ENCODE measurements at places on chromosomes 1 and 21.

GRCh38 chr21:31186916-31187315 lies 148.6 kb upstream of the KRTAP19-8 start:
- no peak for DNase-seq

DNA sequence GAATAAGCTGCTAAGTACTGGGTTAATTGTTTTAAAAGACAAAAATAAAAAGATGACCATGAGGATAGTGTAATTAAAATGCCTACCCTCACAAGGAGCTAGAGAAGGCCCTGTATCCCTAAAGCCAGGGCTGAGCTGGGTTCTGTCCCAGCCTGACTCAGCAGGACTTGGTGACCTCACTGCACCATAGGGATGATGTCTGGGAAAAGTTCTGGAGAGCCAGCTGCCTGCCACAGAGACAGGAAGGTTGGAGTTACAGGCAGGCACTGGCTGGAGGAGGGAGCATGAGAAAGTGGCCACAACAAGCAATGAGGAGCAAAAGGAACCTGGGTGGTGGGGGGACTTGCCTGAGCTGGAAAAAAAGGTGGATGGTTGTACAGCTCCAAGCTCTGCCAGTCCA lies 5.7 kb upstream of the TNR start:
- DNase-seq, result no peak

GRCh38 chr1:40239626-40240025 lies 8.1 kb upstream of the TMCO2 start:
- DNase-seq, result no peak

DNA sequence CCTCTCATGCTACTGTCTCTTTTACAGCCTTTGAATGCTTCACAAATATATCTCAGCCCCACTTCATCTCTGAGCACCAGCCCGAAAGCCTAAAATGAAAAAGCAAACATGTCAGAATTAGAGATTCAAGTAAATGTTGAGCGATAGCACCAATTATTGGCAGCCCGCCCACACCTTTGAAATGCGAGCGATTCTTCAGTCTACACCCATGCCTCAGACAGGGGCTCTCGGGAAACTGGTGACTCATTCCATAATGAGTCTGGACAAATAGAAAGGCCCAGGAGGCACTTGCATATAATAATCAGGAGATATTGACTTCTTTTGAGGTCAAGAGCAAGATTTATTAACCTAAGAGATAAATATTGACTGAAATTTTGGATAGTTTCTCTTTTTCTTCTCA lies 487.3 kb upstream of the PTBP2 start:
- peak; percentile 66 for DNase-seq

GRCh38 chr1:89451011-89451410 lies 73.6 kb upstream of the LRRC8B start:
- peak; percentile 61 for DNase-seq

DNA sequence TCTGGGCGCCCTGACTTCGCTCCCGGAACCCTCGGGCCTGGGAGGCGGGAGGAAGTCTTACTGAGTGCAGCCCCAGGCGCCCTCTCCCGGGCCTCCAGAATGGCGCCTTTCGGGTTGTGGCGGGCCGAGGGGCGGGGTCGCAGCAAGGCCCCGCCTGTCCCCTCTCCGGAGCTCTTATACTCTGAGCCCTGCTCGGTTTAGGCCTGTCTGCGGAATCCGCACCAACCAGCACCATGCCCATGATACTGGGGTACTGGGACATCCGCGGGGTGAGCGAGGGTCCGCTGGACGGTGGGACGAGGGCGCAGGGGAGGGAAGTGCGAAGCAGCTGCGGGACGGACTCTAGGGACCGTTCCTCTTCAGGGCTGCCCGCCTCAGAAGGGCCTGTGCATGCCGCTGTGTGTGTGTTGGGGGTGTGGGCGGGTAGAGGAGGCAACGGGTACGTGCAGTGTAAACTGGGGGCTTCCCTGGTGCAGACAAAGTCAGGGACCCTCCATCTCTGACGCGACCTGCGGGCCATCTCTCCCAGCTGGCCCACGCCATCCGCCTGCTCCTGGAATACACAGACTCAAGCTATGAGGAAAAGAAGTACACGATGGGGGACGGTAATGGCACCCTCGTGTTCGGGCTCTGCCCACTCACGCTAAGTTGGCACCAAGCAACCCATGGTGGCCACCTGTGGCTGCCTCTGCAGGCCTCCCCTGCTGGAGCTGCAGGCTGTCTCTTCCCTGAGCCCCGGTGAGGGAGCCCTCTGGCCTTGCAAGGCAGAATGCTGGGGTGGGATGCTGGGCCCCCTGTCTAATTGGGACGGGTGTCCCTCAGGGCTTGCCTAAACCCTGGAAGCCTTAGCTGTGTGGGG lies at the start of gene GSTM1:
GSTM1 (plus strand) TSS at position 177 of the 859 bp plus-strand sequence; CDS start at position 234, 57 bp downstream.
- no peak for DNase-seq

GRCh38 chr1:18537386-18538306 lies 56.9 kb downstream of the KLHDC7A start:
- no peak for DNase-seq

DNA sequence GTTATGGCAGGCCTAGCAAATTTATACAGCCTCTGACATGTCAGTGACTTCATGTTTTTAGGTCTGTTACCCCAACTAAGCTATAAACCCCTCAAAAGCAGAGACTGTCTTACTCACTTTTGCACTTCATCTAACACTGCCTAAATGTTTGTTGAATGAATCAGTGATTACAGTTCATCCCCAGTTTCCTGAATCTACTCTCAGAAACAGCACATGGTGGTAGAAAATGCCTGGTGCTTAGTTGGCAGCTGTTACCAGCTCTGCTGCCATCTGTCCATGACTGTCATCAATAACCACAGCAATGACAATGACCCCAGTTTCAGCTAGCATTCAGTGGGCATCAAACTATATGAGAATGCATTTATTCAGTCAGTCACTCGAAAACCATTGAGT lies 110.5 kb upstream of the SERBP1 start:
- peak; percentile 39 for DNase-seq

DNA sequence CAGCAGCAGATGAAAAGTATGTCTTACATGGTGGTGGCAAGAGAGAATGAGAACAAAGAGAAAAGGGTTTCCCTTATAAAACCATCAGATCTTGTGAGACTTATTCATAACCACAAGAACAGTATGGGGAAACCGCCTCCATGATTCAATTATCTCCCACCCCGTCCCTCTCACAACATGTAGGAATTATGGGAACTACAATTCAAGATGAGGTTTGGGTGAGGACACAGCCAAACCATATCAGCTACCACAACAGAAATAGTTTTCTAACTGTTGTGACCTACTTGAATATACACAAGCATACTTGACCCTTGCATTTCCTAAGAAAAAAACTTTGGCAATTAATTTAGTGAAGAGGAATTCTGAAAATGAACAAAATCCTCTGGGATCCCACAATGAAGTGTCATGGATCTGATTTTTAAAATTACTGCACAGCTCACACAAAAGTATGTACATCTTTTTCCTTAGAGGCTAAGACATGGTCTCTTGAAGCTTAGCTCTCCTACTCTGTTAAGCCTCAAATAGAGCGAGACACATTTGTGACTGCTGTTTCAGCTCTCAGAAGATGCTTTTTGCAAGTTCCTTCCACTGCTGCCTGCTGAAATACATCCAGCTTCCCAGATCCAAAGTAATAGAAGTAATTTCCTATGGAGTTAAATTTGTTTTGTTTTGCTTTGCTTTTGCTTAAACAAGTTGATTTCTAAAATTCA lies 265.8 kb downstream of the DPYD start:
- no peak for DNase-seq

DNA sequence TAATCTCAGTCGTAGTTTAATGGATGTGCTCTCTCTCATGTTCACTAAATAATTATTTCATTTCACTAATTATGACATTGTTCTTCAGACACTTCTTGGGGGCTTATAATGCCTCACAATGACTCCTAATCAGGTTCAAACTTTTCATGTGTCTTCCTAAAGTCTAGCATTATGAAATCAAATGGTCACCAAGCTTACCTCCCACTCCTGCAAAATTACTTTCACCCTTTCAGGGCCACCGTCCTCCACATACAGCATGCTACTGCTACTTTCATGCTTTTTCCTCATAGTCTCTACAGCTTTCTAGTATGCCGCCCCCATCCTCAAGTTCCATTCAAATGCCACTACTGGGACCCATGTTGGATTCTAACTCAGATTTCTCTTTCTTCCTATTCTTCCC lies 59.8 kb upstream of the C1orf53 start:
- DNase-seq, result no peak

DNA sequence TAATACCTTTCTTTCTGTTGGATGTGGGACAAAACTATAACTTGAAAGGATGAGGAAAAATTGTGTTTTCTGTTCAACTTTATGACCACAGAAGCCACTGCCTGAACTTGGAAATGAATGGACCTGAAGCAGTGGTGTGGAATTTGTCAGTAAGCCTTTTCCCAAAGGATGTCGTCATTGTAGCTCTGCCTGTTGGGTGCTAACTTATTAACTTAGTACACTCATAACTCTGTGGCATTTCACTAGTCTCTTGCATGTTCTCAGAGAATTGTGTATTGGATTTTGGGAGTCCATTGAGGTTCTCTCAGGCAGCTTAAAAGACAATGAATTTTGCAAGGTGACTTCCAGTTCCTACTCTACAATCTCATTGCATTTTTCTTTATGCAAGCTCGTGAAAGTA lies 49.6 kb downstream of the KCNK2 start:
- DNase-seq, result peak; percentile 20

- peak; percentile 99 for DNase-seq
Observed at GRCh38 chr21:30227633-30228404, 11.9 kb upstream of the CLDN8 start.

- no peak for DNase-seq
Observed at GRCh38 chr1:219124163-219124562, 49.5 kb upstream of the LYPLAL1 start.

GRCh38 chr1:196308176-196308575 lies 300.1 kb downstream of the KCNT2 start:
- no peak for DNase-seq

GRCh38 chr1:172931761-172932160 lies 119.0 kb downstream of the TNFSF18 start:
- peak; percentile 66 for DNase-seq

- DNase-seq, result no peak
Observed at GRCh38 chr1:46516200-46516950, 26.7 kb downstream of the DMBX1 start.

- peak; percentile 90 for DNase-seq
Observed at GRCh38 chr1:85576642-85577418, 3.7 kb upstream of the CCN1 start.

DNA sequence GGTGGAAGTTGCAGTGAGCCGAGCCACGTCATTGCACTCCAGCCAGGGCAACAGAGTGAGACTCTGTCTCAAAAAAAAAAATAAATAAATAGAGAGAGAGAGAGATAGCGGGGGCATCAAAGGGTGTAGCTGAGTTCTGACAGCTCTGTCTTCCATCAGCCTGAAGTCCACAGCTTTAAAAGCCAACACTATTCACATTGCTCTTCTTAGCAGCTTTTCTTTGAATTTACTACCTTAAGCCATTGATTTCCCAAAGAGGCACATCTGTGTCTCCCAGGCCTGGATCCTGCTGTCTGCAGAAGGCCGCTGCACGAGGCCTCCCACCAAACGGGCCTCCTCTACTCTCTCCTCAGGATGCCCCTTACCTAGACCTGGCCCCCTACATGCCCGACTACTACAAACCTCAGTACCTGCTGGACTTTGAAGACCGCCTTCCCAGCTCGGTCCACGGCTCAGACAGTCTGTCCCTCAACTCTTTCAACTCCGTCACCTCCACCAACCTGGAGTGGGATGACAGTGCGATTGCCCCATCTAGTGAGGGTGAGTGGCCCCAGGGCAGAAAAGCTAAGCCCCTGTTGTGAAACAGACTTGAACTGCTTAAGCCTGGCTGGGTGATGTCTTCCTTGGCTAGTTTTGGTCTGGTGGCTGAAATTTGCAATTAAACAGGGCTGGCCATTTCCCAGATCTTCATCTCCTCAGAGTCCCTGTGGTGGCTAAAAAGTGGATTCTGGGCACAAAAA lies 16.5 kb upstream of the SLC25A34 start:
- DNase-seq, result no peak

DNA sequence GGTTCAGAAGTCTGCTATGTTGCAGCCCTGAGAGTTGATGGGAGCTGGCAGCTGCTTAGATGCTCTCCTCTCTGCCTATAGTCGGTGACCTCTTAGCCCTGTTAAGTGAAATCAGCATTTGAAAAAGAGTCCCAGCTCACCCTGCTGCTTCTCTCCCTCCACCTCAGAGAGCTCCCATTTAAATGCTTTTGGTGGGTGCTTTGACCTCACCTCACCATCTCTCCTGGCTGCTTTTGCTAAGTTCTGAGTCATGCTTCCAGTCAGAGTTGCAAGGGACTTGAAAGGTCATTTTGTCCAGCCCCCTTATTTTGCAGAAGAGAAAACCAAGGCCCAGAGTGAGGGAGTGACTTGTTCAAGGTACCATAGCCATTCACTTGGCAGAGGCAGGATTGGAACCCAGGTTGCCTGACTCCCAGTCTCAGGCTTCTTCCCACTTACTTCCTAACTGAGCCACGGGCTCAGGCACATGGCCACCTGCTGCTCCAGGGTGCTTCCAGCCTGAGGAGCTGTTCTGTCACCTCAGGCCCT lies 3.3 kb downstream of the MAPKAPK2 start:
- DNase-seq, result peak; percentile 65

DNA sequence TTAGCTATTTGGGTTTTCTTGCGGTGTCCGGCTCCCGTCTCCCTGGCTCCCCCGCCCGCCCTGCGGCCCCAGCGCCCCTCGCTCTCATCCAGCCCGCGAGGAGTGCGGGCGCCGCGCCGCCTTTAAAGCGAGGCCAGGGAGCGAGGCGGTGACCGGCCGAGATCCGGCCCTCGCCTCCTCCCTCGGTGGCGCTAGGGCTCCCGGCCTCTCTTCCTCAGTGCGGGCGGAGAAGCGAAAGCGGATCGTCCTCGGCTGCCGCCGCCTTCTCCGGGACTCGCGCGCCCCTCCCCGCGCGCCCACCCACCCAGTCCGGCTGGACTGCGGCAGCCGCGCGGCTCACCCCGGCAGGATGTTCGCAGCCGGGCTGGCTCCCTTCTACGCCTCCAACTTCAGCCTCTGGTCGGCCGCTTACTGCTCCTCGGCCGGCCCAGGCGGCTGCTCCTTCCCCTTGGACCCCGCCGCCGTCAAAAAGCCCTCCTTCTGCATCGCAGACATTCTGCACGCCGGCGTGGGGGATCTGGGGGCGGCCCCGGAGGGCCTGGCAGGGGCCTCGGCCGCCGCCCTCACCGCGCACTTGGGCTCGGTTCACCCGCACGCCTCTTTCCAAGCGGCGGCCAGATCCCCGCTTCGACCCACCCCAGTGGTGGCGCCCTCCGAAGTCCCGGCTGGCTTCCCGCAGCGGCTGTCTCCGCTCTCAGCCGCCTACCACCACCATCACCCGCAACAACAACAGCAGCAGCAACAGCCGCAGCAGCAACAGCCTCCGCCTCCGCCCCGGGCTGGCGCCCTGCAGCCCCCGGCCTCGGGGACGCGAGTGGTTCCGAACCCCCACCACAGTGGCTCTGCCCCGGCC lies 492 bp downstream of the HLX start:
- peak; percentile 44 for DNase-seq

DNA sequence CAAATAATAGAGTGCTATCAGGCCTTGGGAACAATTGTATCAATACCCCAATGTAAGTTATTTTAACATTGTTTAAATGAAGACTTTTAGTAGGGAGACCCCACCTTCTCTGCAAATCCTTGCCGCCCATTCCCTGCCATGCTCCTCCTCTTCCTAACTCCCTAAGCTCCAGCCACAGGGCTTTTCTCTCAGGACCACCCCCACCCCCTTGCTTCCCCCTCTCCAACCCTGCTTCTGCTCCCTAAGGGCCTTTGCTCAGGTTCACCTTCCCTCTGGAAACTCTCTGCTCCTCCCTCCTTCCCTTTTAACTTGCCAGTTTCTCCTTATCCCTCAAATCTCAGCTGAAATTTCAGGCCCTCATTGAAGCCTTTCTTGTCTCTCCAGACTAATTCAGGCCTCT lies 16.8 kb downstream of the CCDC190 start:
- DNase-seq, result no peak
